ENCODE measurements at places on chromosomes 7 and 10.

DNA sequence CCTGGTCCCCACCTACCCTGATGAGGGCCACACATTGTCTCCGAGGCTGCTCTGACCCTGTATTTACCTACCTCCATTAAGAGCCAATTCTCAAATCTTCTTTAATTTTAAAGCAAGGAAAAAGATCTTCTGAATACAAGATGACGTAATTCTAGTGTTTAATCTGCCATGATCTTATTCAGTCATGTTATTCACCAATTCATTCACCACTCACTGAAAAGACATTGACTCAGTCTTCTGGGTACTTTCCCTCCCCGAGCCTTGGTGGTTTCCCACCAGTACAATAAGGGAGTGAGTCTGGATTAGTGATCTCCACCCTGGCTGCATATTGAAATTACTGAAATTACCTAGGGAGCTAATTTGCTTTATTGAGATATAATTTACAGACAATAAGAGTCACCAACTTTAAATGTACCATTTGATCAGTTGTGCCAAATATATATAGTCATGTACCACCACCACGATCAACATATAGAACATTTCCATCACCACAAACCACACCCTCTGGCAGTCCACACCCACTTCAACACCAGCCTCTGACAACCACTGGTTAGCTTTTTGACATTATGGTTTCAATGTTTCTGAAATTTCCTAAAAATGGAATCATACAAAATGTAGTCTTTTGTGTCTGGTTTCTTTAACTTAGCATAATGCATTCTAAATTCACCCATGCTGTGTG lies 117.5 kb upstream of the UNC5B start:
- DNase-seq: no peak

DNA sequence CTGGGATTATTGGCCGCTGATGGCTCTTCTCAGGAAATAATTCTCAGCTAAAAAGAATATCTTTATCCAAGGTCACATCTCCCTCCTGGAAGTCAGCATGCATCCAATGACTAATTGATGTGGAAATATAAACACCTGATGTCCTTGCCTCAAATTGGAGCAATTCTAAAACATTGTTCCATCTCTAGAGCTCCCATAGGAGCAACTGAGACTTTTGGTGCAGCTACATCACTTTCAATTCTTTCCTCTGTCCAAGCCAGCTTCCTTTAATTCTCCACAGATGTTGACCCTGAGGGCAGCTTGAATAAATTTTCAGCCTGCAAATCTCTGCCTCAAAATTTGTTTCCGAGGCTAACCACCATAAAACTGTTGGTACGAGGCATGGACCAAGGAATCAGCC lies 43.9 kb upstream of the KCND2 start:
- DNase-seq: no peak

DNA sequence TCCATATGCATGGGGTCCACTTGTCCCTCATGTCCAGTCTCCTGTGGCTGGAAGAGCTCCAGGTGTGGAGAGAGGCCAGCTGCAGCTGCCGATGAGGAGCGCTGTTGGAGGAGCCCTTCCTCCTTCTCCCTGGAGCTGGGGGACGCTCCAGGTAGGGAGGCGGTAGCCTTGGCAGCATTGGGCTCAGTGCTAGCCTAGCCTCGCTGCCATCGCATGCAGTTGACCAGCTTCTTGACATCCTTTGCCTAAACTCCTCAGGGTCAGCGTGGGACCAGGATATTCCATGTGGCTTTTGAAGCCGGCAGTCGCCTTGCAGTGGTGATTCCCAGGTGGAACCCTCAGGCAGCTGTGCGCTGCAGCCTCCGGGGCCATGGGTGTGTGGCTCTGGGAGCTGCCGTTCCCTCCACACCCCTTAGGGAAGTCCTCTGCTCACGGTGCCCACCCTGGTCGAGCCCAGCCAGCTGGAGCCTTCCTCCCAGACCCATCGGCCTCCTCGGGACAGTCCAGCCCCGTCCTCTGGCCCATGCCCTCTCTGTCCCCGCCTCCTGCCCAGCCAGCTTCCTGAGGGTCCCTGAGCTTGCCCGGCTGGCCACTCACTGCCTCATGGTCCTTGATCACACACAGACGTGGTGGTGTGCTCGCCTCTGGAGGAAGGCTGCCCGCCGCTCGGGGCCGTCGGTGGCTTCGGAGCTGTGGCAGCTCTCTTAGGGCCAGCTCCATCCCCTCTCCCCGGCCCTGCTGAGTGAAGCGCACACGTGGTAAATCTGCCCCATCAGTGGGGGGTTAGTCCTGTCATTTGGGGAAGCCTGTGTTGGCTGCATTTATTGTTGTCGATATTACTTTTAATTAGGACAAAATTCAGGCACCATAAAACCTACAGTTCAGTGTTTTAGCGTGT lies 21.2 kb downstream of the INPP5A start:
- no peak for DNase-seq

- DNase-seq: peak; percentile 47
These were observed 4.7 kb upstream of the KLHDC10 start for GRCh38 chr7:130065500-130066152.

GRCh38 chr10:69628891-69629290 lies 1.2 kb upstream of the FAM241B start:
- no peak for DNase-seq

DNA sequence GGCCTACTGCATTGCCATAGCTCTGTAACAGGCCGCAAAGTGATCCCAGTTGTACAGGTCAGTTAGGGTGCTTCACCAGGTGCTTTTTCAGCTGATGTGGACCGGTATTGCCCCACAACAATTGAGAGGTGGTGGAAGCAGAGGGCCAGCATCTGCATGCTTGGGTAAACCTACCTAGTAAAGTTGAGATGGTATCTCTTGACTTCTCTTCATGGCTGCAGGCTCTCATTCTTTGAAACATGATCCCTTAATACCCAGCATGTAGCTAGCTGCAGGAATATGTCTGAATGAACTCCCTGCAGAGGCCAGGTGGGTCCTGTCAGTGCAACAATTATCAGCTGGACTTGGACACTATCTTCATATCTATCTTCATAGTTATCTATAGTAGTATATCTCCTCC lies 60.7 kb upstream of the CCDC6 start:
- DNase-seq: no peak
